NCI-H345 (cell line): ENCODE measurements at places on chromosomes 16 and 17.

- no peak for DNase-seq
Observed at GRCh38 chr17:61029181-61029580, 351.5 kb downstream of the BCAS3 start.

- no peak for DNase-seq
Observed at GRCh38 chr17:59838052-59838916, 54.5 kb downstream of the TUBD1 start.

GRCh38 chr17:34981538-34982241 is 1.4 kb downstream of the LIG3 start:
- DNase-seq: no peak

GRCh38 chr16:22688930-22689329 is 125.0 kb upstream of the HS3ST2 start:
- DNase-seq: no peak

DNA sequence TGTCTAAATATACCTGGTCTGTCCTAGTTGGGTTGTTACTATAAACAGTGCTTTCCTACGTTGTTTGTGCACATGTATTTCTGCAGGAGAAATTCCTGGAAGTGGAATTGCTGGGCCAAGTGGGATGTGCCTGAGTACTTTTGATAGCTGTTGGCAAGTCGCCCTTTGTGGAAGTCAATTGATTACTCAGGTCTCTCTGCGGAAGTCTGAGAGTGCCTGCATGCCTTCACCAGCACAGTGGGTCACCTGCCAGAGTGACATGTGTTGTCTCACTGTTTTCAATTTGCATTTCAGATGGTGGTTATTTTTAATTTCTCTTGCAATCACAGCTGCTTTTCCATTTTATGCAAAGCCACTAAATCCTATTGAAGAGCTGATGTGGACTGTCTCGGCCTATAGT is 2.3 kb upstream of the MVD start:
- DNase-seq: no peak

- no peak for DNase-seq
Observed at GRCh38 chr16:30992276-30992780, 7.3 kb downstream of the HSD3B7 start.

DNA sequence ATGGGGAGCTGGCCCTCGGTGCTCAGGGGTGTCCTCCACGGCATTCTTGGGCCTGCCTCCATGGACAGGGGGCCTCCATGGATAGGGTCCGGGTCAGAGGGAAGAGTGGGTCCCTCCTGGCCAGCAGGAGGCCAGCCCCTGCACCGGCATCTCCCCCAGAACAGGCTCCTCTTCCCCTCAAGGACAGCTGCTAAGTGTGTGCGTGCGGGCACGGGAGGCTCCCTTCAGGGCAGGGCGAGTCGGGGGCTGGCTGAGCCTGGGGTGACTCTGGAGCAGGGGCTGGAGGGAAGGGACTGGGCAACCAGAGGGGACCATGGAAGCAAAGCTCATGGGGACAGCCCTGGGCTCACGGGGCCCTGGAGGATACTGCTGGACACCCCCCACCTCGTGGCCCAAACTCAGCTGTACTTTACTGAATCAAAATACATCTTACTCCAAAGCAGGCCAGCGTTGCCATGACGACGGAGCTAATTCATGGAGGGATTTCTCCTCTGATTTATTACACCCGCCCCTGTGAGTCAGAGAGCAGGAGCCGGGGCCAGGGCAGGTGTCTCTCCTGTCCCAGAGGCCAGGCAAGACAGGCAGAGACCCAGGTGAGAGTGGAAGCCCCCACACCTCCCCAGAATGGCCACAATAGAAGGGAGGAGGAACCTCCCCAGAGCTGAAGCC is 2.1 kb downstream of the CASKIN1 start:
- no peak for DNase-seq

GRCh38 chr16:10526962-10527361 is 53.4 kb downstream of the EMP2 start:
- DNase-seq: no peak

DNA sequence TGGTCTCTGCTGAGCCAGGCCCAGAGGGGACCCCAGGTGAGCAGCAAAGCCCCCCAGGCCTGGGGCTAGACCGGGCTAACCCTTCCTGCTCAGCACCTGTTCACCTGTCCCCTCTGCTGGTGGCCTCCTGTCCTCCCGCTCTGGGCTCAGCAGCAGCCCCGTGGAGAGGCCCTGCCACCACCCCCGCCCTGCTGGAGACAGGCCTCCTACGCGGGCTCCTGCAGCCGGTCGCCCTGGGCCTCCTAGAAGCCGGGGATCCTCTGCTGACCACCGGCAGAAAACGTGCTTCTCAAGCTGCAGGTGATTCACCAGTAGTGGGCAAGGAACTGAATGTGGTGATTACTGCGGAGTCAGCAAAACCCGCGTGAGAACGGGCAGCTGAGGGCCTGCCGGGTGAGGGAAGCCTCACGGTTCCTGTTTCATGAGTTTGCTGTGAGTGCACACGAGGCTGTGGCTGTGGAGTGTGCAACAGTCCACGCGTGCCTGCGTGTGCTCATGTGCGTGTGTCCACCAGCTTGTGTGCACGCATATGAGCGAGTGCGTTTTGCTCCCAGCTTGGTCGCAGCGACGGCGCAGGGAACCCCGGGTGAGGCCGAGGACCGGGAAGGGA is 792 bp downstream of the SECTM1 start:
- peak; percentile 29 for DNase-seq

DNA sequence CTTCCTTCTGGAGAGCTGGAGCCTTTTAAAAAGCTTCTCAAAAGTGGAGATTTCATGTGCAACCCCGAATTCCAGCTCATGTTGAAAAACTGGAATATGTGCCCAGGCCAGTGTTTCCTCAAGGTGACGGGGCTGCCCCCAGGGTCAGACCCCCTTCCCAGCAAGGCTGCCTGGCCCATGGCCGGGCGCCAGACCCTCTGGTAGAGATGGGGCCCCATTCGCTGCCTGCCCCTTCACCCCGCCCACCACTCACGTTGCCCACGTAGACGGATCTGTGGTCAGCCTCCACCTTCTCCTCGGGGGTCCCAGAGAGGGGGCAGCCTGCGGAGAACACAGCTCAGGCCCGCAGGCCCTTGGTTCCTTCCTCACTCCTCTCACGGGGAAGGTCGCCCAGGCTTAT is 1.1 kb downstream of the PABPN1L start:
- DNase-seq: no peak

DNA sequence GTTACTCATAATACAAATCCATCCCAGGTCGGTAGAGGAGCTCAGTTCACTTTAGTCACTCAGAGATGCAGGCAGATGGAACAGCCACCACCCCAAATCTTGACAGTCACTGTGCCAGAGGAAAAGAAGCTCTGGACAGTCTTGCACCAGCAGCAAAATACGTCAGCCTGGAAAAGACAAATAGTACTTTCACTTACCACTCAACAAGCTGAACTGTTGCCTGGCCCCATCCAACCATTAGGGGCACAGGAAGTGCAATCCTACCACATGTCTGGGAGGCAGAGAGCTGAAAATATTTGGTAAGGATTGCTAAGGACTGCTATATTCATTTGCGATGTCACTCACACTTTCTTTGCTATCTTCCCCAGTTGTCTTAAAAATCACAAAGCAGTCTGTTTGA is 239.1 kb upstream of the TOX3 start:
- no peak for DNase-seq

GRCh38 chr17:59561042-59561441 is 4.4 kb upstream of the DHX40 start:
- no peak for DNase-seq

DNA sequence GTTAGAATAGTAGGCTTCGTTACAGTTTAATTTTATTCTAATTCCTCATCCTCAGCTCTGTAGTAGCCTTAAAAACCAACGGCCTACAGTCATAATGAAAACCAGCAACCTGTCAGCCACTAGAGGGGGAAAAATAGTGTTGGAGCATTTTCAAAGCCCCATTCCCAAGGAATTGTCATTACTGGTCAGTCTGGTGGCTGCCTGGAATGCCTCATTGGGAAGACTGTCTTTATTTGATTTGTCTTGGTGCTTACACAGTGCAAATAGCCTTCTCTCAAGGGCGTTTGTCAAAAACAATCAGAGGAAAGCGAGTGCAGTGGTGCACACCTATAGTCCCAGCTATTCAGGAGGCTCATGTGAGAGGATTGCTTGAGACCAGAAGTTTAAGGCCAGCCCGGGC is 4.7 kb downstream of the LPCAT2 start:
- no peak for DNase-seq

DNA sequence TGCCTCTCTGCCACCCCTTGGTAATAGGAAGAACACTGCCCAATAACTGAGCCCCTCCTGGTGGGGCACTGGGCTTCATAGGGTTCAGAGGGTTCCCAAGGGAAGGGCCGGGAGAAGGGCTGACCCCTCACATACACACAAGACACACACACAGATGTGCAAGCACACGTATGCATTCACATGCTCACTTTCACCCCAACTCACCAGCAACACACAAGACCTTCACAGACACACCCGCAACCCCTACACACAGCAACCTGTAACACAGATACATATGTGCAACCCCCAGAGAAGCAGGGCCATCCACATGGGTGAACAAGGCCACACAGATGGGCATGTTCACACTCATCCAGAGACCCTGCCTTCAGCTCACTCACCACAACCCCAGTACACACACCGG is 225.1 kb downstream of the ZNF423 start:
- DNase-seq: no peak

DNA sequence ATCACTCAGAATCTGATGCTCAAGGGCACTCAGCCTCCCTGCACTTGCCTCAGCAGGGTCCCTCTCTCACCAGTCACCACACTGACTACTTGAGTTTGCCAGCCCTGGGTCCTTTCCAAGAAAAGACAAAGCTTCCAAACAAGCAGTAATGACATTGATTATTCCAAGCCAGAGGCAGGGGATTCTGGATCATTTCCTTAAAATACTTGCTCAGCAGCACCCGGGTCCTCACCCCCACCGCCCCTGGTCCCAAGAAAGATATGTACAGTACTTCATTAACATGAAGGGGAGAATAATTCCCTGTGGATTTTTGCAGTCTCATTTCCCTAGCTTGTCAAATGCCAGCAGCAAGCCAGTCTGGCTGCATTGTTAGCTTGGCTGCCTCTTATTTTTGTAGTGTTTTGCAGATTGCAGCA is 83.2 kb upstream of the GNAO1 start:
- peak; percentile 51 for DNase-seq

DNA sequence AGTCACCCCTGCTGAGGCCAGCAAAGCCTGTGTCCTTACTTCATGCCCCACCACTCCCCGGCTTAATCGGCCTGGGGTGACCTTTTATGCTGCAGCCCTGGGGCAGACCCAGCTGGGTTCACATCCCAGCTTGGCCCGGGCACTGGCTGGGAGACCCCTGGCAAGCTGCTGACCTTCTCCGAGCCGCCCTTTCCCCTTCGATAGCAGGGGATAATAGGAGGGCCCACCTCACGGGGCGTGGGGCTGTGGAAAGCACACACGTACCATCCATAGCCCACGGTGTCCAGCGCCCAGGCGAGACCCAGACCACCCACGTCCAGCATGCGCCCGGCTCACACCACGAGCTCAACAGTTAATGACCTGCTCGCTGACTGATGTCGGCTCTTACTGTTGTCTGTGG is 26.8 kb downstream of the TBC1D16 start:
- no peak for DNase-seq

- DNase-seq: no peak
Observed at GRCh38 chr17:77826132-77826873, 132.2 kb upstream of the TNRC6C start.

DNA sequence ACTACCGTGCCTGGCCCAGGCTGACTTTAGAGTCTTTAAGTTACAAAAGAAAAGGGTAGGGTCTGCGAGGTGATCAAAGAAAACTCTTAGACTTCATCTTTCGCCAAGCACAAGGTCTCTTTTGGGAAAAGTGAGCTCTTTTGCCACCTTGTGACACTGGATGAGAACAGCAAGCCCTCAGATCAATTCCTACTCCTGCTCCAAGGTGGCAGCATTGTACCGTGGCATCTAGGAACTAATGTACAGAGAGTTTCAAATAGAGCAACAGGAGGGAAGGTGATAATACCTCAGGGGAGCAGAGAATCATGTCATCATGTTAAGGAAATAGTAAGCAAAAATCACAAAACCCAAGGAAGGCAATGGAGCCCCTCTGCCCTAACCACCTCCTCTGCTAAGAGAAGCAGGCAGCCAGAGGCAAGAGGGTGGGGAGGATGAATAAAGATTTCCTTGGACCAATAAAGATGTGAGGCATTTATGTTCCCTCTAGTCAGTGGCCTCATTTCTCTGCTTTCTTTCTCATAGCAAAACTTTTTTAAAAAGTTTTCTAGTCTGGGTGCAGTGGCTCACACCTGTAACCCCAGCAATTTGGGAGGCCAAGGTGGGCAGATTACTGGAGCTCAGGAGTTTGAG is 2.1 kb upstream of the C17orf78 start:
- DNase-seq: peak; percentile 67

- peak; percentile 45 for DNase-seq
Observed at GRCh38 chr17:77959926-77960521, 1.5 kb downstream of the TNRC6C start.

DNA sequence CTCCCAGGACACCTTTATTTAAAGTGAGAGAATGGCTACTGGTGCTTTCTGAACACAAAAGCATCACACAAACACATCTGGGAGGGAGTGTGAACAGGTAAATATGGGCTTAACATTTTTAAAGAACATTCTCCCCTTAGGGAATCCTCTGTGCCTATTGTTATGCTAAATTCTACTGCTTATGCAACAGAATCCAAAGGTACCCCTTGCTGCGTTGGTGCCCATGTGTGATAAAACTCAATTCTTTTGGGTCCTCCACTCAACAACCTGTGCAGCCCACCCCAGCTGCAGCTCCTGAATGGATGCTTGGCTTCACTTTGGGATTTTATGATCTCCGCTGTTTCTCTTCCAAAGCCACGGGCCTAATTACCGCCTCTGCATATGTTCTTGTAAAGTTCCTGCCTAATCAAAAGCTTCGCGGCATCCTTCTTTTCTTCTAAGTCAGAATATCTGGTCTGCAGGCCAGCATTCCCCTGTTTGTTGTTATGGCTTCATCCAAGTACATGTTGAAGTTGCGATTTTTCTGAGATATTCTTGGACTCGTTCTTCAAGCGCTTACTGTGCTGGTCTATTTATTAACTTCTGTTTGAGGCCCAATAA is 23.9 kb downstream of the RHBDL3 start:
- DNase-seq: peak; percentile 35

DNA sequence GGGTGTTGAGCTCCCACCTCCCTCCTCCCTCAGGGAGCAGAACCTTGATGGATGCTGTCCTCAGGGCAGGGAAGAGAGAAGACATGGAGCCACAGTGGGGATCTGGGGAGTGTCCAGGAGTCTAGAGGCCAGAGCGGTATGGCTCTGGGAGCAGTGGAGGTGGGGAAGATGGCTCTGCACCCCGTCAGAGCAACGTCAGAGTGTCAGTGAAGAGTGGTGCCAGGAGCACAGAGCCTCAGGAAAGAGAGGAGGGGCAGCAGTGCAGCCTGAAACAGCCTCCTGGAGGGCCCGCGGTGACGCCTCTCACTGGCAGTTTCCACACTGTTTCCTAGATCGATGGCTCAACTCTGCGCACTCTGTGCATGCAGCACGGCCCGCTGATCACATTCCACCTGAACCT is 23.2 kb upstream of the SLC5A11 start:
- DNase-seq: no peak

GRCh38 chr17:80712606-80713005 is 168.0 kb downstream of the RPTOR start:
- no peak for DNase-seq

DNA sequence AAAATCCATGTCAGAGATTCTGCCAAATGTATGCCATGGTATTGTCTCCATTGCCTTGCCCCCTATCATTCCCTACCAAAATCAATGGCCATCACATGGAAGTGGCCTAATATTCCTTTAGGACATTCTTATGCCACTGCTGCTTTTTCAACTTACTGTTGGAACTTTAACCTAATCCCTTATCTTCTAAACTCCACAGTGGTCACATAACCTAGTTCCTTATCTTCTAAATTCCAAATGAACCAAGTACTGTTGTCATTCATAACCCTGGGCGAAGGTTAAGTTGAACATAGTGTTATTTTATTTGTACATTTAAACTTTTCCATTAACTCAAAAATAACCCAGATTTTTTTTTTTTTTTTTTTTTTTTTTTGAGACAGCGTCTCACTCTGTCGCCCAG is 3.6 kb downstream of the HSF5 start:
- DNase-seq: no peak
